ENCODE measurements at places on chromosomes 5 and 9.

- DNase-seq, result no peak
Measured at GRCh38 chr5:115100319-115100955, 69.3 kb downstream of the TRIM36 start.

DNA sequence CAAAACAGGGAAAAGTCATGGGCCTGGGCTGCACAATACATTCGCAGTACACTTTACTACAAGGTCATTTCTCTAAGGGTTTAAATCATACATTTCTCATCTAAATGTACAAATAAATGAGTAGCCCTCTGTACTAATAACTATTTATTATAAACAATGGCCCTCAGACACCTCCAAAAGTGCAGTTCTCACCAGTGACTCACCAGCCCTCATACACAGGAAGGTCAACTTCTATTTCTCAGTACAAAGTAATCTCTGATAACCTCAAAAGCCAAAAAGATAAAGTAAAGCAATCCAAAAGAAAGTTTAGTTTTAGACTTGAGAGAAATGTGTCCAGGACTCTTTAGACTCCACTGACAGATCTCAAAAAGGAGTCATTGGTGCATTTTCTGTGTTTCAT lies 1258.1 kb upstream of the CDH6 start:
- DNase-seq, result no peak

DNA sequence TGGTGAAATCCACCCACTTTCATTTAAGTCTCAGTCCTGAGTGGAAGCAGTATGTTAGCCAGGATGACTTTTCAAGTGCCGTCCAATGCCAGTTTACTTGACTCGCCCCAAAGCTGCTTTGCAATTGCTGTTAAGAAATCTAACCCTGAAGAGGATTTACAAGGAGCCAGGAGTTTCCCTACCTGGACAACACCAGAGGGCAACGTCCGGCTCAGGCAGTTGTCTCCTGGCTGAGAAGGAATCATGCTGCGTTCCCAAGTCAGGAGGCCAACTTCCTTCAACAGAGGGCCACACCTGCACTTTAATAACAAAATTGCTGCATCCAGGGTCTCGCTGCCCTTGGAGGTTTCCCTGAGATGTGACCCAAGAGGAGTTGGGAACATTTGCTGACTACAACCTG lies 65.8 kb downstream of the BOD1 start:
- no peak for DNase-seq

DNA sequence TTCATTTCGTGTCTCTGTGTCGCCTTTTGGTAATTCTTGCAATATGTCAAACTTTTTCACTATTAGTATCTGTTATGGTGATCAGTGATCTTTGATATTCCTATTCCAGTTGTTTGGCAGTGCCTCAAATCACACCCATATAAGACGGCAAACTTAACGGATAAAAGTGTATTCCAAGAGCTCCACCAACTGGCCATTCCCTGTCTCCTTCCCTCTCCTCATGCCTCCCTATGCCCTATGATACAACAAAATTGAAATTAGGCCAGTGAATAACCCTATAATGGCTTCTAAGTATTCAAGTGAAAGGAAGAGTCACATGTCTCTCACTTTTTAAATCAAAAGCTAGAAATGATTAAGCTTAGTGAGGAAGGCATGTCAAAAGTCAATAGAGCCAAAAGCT lies 74.8 kb downstream of the CDK5RAP2 start:
- DNase-seq, result no peak

DNA sequence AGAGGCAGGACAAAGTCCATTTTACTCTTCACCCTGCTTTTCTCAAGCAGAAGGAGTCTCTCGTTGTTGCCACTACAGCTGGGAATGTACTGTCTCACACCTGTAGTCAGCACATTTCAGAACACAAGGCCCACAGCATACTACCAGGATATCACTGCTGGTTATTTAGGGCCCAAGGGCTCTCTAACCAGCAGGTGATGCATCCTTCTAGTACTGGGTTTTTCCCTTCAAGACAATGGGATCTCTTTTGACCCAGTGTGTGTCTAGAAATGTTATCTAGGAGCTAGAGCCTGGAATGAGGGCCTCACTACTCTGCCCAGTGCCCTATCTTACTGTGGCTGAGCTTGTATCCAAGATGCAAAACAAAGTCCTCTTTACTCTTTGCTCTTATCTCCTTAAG lies 235.1 kb upstream of the PRR16 start:
- DNase-seq, result no peak

DNA sequence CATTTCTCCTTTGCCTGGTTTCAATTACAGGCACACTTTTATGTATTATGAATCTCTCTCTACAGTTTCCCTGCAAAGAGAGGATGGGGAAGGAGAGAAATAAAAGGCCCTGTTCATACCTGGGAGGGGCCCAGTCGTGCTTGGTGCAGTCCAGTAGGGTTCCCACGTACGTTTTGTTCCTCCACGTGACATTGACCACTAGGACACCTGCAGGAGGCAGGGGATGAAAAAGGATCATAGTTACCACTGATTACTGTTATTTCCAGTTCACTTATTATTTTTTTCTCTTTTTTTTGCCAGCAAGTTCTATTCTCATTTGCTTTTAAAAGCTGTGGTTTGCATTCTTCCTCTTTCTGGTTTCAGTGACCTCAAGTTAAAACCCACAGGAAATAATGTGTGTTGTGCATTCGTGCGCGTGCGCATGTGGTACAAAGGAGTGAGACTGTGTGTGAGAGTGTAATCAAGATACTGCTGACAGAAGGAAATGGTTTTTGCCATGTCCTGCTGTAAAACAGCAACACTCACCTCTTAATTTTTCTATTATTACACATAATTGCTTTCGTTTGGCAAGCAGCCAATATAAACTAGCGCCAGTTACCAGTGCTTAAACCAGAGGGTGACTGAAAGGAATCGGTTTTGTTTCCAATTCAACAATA lies 96.8 kb downstream of the ZNF608 start:
- peak; percentile 46 for DNase-seq

- peak; percentile 81 for DNase-seq
Measured at GRCh38 chr9:21070171-21070571, 7.6 kb downstream of the IFNB1 start.

DNA sequence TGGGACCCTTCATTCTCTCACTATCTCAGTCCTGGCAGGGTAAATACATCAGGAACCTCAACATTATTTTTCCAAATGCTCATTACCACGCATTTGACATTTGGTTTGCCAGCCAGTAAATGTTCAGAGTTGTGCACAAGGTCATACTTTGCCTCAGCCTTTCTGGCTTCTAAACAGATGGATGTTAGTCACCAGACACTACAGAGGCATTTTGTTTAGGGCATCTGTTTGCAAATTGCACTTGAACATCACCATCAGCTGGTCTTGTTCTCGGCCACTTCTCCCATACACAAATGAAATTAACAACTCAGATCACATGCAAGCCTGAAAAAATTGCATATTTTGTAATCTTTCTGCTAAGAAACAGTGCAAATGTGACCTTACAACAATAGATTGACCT lies 75.0 kb upstream of the SLC1A1 start:
- no peak for DNase-seq

- DNase-seq, result no peak
Measured at GRCh38 chr9:77544546-77544945, 103.6 kb downstream of the GNA14 start.

DNA sequence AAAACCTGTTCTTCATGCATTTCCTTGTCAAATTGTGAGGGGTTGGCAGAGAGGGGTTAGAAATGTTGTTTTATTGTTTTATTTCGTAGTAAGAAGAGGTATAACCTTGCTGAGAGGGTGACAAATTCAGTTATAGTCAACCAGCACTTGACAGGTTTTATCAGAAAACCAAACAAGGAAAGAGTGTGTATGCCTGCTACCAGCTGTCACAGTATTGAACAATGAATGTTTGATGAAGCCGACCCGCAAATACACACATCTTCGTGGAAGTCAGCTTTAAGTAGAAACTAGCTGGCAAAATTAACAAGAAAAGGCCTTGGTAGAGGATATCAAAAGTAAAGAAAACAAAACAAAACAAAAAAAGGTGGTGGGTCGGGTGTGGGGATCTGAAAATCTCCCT lies 214.6 kb upstream of the TLE4 start:
- DNase-seq, result no peak

DNA sequence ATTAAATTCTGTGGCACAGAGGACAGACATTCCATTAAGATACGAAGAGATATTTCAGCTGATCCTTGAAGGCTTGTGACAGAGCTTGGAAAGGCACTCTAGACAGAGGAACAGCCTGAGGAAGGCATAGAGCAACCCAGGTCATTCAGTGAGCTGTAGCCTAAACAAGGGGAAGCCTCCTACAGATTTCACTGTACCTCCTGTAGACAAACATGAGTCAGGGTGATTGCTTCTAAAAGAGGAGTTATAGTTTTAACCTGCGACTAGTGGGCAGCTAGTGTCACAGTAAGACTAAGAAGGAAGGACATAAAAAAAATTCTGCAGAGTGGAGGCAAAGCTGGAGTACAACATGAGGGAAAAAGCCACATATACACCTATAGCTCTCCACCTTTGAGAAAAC lies 43.5 kb upstream of the ANKDD1B start:
- DNase-seq, result no peak

GRCh38 chr9:21789541-21790037 lies 12.8 kb upstream of the MTAP start:
- no peak for DNase-seq

GRCh38 chr5:35924950-35925722 lies 13.3 kb downstream of the CAPSL start:
- peak; percentile 67 for DNase-seq

DNA sequence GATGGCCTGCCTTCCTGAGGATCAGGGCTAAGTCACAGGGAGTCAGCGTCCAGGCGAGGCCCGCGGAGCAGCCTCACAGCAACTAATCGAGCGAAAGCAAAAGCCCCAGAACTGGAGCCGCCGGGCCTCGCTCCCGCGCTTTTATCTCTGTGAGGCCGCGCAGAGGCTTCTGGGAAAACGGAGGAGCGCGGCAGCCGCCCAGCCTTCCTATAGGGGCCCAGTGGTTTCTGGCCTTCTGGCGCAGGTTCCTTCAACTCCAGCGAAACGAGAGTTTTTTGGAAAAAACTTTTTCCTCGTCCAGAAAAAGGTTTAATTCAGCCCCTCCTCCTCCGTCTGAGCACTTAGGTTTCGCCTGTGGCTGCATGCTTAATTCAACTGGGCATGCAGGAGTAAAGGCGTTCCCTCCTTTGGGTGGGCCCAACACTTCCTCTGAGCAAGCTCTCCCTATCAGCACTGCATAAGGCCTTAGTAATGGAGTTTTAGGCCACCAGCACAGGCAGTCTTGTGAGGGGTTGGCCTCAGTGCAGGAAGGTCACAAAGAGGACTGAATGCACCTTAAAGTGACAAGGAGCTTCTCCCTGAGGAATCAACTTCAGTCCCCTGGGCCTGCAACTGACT lies at the start of gene MEIKIN:
Gene MEIKIN (minus strand): TSS at position 113 of the 618 bp plus-strand sequence. CDS start 158 bp downstream, outside the sequence.
- DNase-seq, result no peak

GRCh38 chr5:3605298-3606010 lies 9.8 kb downstream of the IRX1 start:
- no peak for DNase-seq

DNA sequence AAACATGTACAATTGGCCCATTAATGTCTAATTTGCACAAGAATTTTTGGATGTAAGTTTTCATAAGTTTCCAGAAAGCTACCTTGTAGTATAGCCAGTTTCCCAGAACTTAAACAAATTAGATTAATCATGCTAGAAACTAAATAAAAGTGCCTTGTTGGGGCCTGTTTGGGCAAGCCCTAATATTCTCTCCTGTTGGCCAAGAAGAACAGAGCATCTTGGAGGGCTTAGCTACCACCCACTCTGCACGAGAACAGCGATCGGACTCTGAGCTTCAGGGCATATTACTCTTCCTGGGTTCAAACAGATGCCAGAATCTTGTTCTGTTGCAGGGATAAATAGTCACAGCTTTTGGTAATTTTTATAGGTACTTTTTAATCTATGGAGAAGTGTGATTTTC lies 88.2 kb downstream of the GAS1 start:
- DNase-seq, result no peak

Data from ascending aorta (tissue), 2 donors.